Midbrain (tissue), 1 donor: ENCODE measurements at places on chromosomes 5 and 9.

DNA sequence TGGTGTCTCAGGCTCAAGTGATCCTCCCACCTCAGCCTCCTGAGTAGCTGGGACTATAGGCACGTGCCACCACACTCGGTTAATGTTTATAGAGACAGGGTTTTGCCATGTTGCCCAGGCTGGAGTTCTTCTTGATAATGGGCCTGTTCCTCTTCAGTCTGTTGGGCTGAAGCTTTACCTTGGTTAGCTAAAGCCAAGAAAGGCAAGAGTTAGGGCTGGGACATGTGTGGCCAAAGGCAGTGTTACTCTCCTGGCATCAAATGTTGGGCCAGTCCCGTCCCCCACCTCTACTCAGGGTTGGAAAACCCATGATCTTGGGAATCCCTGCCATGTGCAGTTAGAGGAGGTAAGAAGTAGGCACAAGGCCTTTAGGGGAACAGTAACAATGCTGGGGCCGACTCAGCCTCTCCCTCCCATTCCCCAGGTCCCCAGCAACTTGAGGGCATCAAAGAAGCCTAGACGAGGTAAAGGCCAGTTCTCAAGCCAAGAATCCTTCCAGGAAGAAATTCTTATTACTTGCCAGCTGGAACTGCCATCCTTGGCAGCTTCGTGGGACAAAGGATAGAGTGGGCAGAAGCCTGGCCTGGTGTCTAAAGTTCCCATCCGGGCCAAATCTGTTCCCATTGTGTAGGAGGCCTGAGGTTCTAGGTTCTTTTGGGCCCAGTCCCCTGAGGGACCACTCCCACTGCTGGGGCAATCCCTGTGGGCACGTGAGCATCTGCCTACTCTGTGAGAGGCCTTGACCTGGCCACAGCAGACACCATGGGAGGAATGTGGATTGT is 4.5 kb downstream of the EGR1 start:
- no peak for DNase-seq

- no peak for DNase-seq
Observed at GRCh38 chr5:55363856-55364255, 56.1 kb downstream of the MTREX start.

- no peak for DNase-seq
Observed at GRCh38 chr5:14932902-14933469, 61.4 kb upstream of the ANKH start.

DNA sequence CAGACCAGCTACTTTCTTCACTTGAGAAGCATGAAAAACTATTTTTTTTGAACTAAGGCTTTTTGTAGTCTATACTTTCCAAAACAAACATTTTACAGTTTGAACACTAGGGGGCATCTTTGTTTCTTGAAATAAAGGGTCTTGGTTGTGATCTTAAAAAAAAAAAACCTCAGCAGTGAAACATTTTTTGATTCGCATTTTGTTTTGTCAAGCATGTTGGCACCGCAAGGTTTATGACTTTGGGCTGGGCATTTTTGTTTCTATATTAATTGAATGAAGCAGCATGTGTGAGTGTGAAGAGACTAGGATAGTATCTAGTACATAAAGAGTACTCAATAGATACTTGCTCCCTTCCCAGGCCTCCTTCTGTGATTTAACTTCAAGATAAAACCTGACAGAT is 31.6 kb upstream of the ACOT12 start:
- peak; percentile 42 for DNase-seq

- DNase-seq, result no peak
Observed at GRCh38 chr9:98881836-98882568, 61.7 kb upstream of the COL15A1 start.

GRCh38 chr9:134283111-134283515 is 43.1 kb upstream of the RXRA start:
- DNase-seq, result peak; percentile 84

- DNase-seq, result peak; percentile 48
Observed at GRCh38 chr5:143355710-143356109, 47.8 kb downstream of the NR3C1 start.

GRCh38 chr9:36793277-36793676 is 220.6 kb downstream of the MELK start:
- DNase-seq, result no peak

DNA sequence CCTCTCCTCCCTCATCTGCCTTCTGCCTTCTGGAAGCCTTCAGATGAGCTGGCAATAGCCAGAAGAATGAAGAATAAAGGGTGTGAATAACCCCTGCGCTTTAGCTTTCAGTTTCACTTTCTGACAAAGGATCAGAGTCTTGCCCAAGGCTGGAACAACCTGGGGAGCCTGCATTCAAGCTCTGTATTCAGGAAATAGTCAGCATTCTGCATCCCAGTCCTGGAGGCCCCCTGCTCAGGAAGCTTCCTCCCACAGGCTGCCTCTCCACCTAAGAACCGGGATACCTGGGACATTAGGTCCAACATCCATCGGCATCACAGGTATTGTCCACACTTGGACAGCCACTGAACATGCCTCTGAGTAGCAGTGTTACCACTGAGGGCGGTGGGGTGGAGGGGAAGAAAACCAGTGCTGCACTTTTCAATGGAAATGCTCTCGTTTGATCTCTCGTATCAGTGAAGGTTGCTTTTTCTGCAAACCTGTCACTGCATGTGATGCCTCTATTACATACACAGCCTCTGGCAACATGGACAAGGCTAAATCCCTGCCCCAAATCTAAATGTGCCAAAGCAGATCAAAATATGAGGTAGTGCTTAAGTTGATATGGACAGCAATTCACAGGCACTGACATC is 39.8 kb upstream of the ACO1 start:
- DNase-seq, result no peak

DNA sequence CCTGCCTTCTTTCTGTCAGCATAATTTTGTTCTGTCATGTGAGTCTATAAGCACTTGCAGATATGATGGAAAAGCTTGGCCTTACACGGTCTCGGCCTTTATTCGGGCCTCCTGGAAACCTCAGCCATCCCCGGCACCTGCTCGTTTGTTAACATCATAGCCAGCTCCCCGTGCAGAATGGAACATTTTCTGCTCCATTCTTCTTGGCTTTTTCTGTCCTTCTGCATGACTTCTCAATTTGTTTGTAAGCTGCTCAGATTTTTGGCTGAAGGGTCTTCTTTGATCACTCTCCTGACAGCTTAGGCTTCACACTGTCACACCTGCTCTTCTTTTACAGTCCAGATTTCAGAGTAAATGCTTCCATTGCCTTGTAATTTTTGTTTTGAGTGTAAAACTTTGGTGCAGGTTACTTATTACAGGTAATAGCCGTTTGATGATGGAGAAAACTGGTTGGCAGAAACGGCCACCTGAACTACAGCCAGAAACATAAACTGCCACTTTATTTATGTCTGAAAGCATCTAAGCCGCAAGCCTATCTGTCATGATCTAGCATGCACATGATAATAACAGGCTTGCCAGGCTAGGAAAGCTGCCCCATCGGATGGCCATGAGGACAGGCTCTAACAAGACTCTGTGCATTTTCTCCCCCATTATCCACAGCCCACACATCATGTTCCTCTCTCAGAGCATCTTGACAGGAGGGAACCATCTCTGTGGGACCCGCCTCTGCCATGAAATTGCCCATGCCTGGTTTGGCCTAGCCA is 197.0 kb downstream of the AOPEP start:
- no peak for DNase-seq

GRCh38 chr5:37071901-37072581 is 177.1 kb downstream of the CPLANE1 start:
- DNase-seq, result peak; percentile 59

DNA sequence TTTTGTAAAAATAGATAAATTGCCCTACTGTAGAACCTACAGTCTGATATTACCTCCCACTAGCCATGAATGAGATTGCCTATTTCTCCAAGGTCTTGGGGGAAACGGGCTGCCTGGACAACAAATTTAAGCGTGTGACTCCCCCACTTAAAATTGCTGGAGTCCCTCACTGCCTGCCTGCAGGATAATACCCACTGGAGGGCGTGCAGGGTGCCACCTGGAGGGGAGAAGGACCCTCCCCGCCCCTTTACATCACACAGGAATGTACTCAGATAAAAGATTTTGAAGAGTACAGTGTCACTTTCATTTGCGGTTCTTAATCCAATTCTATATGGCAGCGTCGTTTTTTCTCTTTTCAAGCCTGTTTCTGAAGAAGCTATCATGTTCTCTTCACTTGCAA is 6.2 kb upstream of the TRIM7 start:
- DNase-seq, result no peak

DNA sequence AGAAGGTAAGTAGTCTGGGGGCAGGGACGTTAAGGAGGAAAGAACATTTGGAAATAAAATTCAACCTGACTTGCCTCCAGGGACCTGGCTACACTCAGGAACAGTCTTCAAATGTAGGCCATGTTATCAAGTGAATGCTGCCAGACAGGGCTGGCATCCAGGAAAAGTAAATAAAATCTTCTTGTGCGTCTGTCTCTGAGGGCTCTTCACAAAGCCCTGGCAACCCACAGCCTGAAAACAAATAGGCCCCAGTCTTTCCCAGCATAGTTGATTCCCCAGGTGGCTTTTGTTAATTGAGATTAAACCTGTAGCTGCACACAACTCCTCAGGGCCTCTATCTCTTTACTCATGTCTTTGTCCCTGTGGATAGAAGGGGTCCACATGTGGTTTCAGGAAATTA is 55.4 kb downstream of the STK32A start:
- no peak for DNase-seq

- no peak for DNase-seq
Observed at GRCh38 chr9:25681266-25681665, 3.0 kb upstream of the TUSC1 start.

- no peak for DNase-seq
Observed at GRCh38 chr5:143213851-143214363, 189.6 kb downstream of the NR3C1 start.

DNA sequence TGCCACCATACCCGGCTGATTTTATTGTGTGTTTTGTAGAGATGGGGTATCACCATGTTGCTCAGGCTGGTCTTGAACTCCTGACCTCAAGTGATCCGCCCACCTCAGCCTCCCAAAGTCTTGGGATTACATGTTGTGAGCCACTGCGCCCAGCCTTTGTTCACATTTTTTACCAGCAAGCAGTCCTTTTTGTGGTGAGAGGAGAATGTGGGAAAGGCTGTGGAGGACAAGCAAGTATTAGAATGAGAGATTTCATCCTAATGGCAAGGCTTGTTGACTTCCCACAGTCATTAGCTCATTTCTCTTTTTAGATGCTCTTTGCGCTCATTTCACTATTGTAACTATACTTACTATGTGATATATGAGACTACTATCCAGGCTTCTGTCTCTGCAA is 6.1 kb downstream of the IL31RA start:
- DNase-seq, result no peak

DNA sequence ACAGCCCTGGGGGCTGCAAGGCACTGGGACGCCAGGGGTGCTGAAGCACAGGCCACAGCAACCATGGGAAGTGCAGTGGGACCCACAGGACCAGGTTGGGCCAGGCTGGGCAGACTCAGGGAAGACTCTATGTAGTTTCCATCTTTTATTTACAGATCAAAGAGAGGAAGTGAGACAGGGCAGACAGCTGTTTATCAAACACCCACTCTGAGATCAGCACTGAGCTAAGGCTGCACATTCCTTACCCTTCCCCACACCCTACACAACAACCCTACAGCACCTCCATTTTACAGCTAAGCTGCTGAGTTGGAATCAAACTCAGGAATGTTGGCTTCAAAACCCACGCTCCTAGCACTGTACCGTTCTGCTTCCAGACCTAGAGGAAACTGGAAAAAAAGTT is 19.8 kb downstream of the BARHL1 start:
- no peak for DNase-seq

GRCh38 chr9:975740-976257 is 656 bp upstream of the DMRT3 start:
- no peak for DNase-seq

DNA sequence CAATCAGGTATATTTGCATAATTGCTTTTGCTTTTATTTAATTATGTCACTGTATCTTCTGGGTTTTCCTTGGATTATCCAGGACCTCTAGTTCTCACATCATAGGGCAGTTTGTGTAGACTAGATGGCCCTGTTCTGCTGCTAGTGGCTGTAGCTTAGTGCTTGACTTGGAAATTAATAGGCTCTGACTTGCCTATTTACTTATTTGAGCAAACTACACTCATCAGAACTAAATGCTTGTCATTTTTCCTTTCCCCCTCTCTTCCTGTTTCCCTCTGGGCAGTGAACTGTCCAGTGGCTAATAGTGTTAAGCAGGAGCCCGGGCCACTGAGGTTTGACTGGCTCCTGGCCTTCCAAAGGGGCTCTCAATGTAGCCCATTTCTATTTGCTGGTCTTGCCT is 135.7 kb downstream of the MAN2A1 start:
- DNase-seq, result no peak

DNA sequence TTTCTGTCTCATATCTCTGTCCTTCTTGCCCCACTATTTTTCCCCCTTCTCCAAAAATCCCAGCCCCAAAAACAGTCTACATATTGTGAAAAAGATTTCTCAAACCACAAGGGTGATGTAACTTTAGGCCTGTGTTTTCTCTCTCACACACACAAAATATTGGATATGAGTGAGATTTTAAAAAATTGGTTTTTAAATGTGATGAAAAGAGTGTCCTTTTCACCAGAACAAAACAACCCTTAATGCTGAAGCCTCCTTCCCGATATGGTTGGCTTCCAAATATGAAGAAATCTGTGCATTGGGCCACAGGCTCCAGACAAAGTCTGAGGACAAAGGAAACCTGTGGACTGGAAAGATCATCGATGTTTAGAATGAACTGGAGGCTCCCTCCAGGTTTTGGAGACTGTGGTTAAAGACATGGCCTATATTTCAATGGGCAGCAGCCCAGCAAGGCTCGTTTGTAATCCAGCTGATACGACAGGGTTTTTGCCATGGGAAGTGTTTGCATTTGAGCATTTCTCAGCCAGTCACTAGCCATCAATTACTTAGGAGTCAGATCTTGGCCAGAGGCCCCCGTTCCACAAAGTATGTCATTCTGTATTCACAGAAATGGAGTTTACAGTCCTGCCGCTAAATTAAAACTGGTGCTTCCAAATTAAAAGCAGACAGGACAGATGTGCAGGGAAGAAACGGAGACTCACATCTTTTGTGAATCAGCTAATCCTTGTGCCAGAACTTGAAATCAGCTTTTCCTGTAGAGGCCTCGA is 546.3 kb downstream of the EBF1 start:
- no peak for DNase-seq

- no peak for DNase-seq
Observed at GRCh38 chr5:33684496-33685159, 207.2 kb downstream of the ADAMTS12 start.

DNA sequence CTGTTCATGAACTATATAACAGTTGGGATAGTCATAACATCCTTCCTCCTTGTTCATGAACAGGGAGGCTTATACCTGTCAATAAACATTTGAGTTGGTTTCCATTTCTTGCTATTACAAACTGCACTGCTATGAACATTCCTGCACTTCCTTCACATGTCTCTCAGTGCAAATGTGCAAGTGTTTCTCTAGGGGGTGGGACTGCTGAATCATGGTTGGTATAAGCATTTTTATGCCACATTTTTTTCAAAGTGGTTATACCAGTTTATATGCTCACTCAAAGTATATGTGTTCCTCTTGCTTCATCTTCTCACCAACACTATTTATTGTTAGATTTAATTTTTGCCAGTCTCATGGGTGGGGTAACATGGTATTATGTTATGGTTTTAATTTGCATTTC is 25.8 kb upstream of the TPD52L3 start:
- DNase-seq, result no peak
